Activated T-cell treated with anti-CD3 and anti-CD28 coated beads for 48 hours (primary cell): ENCODE measurements at places on chromosomes 4 and X.

DNA sequence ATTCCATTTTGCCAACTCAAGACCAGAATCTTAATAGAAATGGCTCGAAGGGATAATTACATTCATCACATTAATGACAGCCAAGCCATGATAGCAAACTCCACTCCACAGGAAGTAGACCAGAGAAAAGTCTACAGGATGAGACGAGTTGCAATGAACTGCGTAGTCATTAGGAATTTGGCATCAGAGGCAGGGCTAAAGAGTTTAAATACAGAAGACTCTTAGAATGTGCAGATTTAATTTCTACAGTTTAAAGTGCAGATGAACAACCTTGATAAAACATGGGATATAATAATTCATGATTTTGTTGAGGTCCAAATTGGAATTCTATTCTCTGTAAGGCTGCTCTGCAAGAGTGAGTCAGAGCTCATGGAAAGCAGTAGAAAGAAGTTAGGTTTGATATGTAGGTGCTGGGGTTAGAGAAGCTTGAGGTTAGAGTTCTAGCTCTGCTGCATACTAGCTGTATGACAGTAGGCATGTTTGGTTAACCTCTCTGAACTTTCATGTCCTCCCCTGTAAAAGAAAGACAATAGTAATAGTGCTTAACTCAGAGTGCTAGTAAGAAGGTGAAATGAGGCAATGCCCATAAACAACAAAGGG, 32.2 kb downstream of the LNX1 start:
- no peak for DNase-seq

DNA sequence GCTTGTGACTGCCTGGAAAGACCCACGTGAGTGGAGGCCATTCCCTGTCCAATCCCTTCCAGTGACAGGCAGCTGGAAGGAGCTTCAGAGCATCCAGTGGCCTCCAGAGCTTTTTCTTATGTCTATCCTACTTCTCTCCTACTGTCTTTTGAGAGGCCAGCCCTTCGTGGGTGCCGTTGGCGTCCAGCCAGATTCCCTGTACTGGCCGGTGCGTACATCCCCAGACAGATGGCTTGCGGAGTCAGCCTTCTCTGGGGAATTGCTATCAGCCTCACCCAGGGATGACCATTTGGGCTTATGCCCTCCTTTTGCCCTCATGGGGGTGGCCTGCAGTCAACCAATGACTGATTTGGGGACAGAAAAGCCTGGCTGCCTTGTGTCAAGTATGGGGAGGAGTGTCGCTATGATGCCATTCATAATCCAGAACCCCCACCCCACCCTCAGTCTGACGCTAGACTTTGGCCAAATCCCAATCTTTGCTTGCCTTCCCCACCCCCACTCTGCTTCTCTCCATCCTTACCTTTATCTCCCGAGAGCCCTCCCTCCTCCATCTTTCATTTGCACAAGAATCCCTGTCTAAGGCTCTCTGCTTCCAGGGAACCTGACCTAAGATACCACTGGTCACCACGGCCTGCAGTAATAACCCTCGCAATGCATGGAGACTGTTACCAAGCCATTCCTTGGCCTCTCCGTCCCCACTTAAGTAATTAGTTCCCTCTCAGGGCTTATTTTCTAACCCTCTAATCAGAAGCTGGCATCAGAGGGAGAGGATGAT, 150.3 kb upstream of the BCOR start:
- no peak for DNase-seq

- DNase-seq: no peak
These were observed 441.6 kb upstream of the PITX2 start for GRCh38 chr4:111064342-111064993.

GRCh38 chrX:23103546-23103945, 103.8 kb downstream of the DDX53 start:
- no peak for DNase-seq

- DNase-seq: peak; percentile 17
These were observed 180.8 kb upstream of the BCOR start for GRCh38 chrX:40278340-40279090.

DNA sequence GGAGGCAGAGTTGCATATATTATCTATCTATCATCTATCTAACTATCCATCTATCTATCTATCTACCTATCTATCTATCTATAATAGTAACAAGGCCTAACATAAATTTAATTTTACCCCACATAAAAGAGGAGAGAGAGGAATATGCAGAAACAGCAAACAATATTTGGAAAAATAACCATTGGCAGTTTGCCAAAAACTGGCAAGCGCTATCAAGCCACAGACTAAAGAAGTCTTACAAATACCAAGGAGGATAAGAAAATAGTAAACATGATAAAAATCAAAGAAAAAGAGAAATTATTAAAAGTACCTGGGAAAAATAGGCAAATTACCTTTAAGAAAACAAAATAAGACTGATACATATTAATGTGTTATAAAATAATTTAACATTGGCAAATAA, 230.8 kb downstream of the CPXCR1 start:
- no peak for DNase-seq

- DNase-seq: no peak
These were observed 48.6 kb downstream of the LRP2BP start for GRCh38 chr4:185346975-185347601.

DNA sequence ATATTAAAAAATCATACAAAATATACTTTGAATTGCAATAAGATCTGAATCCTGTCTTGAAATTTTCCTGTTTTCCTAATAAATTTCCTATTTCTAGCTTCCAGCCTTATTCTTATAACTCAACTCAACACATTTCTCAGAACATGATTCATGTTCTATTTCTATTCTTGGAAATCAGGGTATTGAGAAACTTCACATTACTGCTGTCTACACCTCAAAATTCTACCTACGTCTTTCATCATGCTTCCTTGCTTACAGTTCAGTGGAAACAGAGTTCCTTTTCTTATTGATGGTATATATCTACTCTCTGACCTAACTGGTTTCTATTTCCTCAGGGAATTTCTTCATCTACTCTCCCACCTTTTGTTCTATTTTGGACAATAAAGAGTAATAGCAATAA, 2139.0 kb downstream of the ARAP2 start:
- DNase-seq: no peak

DNA sequence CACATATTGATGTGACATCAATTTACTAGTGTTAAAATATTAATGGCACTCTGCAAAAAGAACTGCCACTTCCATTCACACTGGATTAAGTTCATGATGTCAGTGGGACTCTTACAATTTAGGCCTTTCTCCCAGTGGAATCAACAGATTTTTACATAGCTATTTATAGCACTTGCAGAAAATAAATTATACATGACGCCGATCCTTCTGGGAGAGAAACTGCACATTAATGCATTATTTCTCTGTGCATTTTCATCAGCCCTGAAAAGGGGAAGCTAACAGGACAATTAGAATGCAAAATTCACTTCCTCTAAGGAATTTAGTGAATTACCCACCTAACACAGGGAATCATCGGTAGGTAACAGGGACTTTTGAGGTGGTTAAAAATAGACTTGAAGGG, 15.7 kb downstream of the LGI2 start:
- DNase-seq: no peak

DNA sequence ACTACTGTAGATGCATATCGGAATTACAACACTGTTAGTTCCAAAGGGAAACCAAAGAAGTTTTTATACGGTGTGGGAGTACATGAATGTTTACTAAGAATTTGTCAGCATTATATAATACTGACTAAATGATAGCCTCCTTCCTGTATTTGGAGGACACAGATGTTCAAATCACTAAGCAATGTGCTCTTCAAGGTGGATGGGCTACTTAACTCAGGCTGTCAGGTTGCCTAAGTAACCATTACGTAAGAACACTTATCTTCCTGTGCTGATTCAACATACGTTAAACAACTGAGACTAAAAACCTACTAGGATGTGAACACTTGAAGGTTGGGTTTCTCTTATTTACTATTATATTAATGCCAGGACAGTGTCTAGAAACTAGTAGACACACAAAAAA, 81.9 kb upstream of the HPGD start:
- DNase-seq: no peak

- DNase-seq: peak; percentile 60
These were observed 1.0 kb downstream of the PDE5A start for GRCh38 chr4:119627267-119628255.

GRCh38 chr4:87236861-87237260, 16.4 kb upstream of the KLHL8 start:
- DNase-seq: no peak

- DNase-seq: no peak
These were observed 1427.5 kb downstream of the ADGRL3 start for GRCh38 chr4:62627671-62628070.

- no peak for DNase-seq
These were observed 55.2 kb upstream of the HGFAC start for GRCh38 chr4:3386526-3386925.

- DNase-seq: no peak
These were observed 43.6 kb downstream of the UNC5C start for GRCh38 chr4:95505151-95505550.

DNA sequence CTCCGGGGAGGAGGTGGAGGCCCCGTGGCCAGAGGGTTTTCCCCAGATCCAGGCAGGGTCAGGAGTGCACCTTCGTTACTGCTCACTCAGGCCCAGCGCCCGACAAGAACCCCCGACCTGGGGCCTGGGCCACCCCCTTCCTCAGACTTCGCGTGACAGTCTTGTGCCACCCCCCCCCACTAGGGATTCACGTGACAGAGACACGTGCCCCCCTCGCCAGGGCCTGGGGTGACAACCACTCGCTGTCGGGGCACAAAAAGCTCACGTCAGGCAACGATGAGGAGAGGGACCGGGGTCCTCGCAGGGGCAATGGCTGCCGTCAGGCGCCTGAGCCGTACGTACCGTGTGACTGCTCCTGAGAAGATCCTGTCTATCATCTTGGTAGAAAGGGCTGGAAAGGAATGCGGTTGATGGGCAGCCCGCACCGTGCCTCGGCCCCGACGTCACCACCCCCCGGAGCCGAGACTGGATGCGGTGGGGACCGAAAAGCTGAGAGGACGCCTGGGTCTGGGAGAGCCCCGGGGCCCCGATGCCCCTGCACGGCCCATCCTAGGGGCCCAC, 23.0 kb upstream of the GTPBP6 start:
- DNase-seq: no peak

- DNase-seq: no peak
These were observed 61.6 kb upstream of the NAP1L5 start for GRCh38 chr4:88759039-88759894.

DNA sequence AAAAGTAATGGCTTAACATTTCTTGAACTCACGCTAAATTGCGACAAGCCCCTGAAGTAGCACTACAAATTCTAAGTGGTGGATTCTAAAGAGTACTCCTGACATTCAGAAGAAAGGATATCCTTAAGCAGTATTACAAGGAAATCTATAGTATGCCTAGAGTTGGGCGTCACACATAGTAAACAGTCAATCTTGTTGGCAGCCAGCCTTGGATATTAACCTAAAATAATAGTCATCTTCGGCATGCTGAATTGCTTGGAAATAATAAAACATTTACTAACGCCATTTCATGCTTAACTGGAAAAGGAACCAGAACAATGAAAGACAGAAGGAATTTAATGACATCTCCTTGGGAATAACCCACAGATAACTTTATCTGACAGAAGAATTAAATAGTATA, 18.6 kb downstream of the ATP8A1 start:
- DNase-seq: no peak

DNA sequence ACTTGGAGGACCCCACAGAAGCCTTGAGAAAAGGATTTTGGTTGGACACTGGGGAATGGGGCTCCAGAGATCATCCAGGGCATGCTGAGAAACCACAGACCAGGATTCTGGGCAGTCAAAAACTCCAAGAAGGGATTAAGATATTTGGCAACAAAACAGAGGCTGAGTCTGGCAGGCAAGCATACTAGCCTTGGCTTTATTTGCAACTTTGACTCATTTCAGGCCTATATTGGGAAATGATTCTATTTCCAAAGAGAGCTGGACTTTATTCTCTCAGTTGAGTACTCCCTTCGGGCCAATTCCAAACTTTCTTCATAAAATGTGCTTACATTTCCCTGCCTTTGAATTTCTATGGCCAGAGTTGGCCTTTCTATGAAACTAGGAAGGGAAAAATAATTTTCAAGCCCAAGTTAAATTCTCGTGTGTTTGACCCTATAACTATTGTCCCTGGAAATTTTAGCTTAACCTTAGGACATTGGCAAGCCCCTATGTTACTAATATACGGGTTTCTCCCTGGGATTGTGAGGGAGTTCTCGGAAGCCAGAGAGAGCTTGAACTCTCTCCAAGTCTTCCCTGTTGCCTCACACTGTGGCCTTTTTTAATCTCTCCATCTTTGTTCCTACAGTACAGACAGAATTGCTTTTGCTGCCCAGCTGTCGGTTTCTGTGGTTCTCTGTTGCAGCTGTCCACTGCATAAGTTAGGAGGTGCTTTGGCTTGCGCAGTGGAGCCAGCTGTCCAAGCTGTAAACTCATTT, 112.6 kb upstream of the FAM9A start:
- DNase-seq: no peak

DNA sequence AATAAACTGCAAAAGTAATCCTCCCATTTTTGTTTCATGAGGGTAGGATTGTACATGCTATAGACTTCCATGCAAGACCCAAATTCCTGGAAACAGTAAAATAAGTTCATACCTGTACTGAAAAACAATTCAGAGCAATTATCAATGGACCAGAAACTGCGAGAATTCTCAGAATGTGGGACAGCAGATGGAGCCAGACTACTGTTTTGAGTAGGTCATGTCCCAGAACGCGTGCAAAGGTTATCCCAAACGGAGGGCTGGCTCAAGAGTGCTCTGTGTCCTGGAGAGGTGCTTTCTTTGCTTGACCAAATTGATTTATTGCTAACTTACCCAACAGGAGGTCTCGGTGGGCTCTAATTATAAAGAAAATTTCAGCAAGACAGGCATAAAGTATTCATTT, 1.7 kb upstream of the MAGEH1 start:
- DNase-seq: no peak

GRCh38 chrX:21798677-21799219, 40.7 kb upstream of the MBTPS2 start:
- no peak for DNase-seq

GRCh38 chr4:30721185-30722091, 1.3 kb downstream of the PCDH7 start:
- DNase-seq: no peak

DNA sequence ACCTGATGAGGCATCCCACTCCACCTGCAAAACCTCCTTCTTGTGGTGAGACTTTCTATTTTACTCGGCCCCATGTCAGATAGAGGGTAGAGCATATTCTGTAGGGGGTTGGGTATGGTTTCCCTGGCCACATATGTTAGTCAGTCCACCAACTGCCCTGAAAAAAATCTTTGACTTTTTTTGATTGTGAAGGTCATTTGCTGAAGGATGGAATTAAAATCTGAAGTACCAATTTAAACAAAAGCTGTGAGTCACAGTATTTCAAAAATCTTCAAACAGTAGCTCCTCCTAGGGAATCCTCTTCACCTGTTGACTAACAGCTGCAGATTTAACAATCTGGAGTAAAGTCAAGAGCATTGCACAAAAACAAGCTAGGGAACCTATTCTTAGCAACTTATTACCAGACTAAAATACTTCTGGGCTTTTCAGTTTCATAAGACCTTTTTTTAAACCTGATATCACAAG, 8.0 kb upstream of the CCDC110 start:
- no peak for DNase-seq

DNA sequence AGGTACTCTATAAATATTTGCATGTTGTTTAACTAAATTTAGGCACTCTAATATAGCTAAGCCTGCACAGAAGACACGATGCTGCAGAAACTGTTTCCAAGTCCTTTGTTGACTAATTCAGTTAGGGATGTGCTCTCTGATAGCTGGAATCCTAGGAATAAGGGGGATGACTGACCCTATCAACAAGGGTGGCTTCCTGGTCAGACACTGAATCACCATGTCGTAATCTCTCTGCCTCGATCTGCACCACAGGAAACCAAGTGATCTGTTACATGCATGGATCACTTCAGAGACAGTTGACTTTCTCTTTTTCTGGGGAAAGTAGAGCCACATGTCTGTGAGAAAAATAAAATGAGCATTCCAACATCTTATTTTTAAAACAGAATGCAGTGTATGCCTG, 169.1 kb downstream of the GUCY2F start:
- no peak for DNase-seq
